GM23248 (cell line): ENCODE measurements at places on chromosomes 11 and 22.

GRCh38 chr11:1276866-1277615, 32.4 kb downstream of the TOLLIP start:
- DNase-seq: no peak

DNA sequence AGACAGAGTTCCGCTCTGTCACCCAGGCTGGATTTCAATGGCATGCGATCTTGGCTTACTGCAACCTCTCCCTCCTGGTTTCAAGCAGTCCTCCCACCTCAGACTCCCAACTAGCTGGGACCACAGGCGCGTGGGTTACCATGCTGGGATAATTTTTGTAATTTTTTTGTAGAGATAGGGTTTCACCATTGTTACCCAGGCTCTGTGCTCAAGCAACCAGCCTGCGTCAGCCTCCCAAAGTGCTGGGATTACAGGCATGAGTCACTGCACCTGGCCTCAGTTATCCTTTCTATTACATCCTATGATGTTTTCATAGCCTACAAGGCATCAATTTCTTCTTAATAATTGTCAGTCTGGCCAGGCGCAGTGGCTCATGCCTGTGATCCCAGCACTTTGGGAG, 36.5 kb downstream of the LRRC74B start:
- DNase-seq: no peak

GRCh38 chr11:41872870-41873269, 413.4 kb upstream of the LRRC4C start:
- DNase-seq: no peak

DNA sequence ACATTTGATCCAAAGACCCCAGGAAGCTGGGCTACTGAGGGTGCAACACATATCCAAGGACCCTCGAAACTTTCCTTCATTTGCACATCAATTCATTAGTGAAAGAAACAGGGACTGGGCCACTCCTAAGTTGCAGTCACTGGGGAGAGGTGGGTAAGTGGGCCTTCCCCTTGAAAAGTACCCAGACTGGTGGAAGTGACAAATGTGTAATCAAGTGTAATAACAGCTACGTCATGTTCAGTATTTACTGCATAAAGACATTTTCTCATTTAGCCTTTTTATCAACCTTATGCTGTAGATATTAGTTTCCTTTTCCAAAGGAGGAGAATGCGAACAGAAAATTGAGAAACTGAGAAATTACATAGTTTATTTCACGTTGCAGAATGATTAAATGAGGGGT, 101.9 kb upstream of the OLFML1 start:
- DNase-seq: no peak

- peak; percentile 53 for DNase-seq
Observed at GRCh38 chr11:45993531-45994001, 71.1 kb downstream of the LARGE2 start.

DNA sequence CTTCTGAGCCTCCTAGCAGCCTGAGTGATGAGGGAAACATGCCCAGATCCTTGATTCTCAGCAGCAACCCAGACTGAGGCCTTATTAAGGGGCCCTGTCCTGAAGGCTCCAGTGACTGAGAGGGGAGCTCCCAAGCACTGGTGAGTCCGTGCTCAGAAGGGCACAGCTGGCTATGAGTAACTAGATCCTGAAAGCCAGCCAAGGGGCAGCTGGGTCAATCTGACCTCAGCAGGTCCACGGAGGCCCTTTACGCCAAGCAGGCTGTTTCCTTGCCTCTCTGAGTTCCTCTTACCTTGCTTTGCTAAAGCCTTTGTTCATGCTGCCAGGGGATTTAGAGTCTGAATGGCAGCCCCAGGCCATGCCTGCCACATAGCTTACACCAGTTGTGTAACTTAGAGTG, 19.3 kb upstream of the MIEF1 start:
- peak; percentile 21 for DNase-seq

DNA sequence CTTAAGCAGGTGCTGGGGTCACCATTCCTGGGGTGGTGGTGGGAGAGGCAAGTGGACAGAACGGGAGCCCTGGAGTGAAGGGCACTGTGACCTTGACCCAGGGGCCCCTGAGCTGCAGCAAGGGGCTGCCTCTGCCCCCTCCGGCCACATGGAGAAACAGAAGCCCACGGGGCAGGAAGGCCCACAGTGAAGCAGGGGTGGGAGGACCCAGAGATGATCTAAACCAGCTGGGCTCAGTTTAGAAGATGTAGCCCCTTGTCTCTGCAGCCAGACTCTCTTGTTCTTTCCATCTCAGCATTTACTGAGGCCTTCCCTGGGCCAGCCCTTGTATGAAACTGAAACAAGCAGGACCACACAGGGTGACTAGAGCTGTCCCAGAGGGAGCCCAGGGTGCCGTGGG, 30.5 kb downstream of the WNT11 start:
- DNase-seq: no peak

DNA sequence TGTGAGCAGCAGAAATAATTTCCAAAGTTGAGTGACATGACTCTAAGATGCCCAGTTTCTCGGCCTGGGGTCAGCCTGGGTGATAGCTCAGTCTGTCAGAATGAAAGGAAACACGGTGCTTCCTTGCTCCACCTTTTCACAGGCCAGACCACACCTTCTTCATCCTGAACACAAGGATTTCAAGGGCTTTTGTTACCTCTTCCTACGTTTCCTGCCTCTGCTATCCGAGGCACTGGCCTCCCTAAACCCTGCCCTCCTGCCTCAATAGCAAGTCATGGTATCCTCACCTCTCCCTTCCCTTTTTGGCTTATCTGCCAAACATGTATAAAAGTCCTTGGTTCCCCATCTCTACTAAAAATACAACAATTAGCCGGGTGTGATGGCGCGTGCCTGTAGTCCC, 1.7 kb upstream of the OR51E1 start:
- DNase-seq: no peak

DNA sequence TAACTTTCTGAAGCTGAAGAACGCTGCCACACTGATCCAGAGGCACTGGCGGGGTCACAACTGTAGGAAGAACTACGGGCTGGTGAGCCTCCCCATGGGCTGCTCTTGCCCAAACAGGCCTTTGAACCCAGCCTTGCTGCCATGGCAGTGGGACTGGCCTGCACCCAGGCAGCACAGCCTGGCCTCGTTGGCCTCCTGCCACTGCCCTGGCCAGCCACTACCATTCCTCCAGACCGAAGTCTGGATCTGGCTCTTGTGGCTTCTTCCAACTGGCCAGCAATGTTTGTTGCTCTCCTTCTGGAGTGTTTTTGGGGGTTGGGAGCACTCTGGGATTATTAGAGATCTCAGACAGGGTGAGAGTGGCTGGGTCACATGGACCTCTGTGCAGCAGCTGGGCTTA, 51.0 kb downstream of the MYO7A start:
- no peak for DNase-seq
